Neural progenitor cell (in vitro differentiated cells): ENCODE measurements at places on chromosomes 5 and 9. TPM values are rescaled to one million over a fixed set of nuclear protein-coding genes. Genes with fewer than 3 reads are reported as not detected.

CKMT2 gene
- total RNA-seq: not detected in 2 replicates

RNF208 gene
- total RNA-seq: 0.77 and 0.84 TPM in 2 replicates

SPINK7 gene
- total RNA-seq: not detected in 2 replicates

DNA sequence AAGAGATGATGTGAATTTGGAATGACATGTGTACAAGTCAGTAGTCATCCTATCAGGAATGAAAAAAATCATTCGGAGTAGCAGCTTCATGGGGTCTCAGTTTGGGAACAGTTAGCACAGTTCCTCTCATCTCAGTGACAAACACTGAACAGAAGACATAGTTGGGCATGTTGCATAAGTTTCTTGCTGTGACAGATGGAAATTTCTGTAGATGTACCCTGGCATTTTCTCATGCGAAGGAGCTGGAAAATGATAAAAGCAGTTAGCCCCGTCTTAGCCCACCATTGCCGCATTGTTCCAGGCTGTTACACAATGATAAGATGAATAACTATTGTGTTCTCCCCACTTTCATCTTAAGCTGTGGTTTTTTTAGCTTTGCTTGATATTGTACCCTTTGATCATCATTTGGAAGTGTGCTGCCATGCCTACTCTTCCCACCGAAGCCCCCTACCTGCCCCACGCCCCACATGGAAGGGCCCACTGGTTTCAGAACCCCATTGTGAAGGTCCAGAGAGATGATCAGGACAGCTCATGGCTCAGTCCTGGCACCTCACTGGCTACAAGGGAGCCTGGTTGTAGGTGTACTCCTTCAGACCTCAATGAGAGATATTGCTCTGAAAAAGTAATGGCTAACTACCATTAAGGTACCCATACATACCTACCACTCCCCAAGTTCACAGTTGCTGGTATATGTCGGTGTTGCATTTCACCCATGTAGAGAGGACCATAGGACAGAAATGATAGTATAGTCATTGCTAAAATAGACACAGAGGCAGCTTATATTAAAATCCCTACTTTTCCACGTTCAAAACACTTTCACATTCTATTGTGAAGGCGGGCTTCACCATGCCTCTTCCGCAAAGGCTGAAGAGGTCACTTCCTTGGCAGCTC, 38.8 kb downstream of the SFXN1 start:
- no peak for DNase-seq

DNA sequence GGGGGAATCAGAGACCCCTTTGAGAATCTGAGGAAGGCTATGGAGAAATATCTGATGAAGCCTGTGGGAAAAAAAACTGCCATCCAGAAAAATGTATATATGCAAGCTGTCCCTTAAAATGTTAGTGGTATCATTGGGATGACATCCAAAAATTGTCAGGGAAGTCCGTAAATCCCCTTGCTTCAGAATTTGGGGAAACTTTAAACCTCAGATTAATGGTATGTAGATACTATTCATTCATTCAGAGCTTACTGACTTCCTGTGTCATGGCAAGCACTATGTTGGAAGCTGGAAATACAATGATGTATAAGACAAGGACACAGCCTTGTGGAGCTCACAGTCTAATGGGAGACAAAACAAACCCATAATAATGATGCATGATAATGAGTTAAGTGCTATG, 10.9 kb upstream of the MOB3B start:
- DNase-seq: no peak

- no peak for DNase-seq
Measured at GRCh38 chr9:27344776-27345175, 47.8 kb upstream of the EQTN start.

DNA sequence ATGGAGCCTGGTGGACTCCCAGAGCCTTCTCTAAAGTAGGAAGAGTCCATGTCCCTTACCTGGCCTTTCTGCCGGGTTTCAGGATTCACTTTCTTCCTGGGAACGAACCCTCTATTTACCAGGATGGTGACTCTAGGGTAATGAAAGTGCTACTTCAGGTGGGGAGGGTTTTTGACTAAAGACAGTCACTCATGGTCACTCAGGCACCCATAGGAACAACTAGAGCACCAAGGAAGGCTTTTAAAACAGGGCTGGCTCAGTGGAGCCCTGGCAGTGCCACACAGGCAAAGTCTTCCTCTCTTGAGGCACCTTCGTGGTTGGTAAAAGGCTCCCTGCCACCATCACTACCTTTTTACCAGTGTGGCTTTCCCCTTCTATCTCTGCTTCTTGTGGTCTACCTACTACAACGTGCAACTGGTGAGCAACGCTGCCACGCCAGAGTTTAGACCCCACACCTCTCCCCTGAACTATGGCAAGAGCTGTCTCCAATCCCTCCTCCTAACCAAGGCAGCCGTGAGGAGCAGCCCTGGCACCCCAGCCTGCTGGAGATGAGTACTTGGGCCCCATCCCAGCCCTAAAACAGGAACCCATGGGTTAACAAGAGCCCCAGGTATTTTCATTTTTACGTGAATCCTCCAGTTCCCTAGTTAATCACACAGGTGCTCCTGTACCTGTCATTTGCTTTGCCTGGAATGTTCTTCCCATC, 3.5 kb downstream of the SURF1 start:
- DNase-seq: no peak

DNA sequence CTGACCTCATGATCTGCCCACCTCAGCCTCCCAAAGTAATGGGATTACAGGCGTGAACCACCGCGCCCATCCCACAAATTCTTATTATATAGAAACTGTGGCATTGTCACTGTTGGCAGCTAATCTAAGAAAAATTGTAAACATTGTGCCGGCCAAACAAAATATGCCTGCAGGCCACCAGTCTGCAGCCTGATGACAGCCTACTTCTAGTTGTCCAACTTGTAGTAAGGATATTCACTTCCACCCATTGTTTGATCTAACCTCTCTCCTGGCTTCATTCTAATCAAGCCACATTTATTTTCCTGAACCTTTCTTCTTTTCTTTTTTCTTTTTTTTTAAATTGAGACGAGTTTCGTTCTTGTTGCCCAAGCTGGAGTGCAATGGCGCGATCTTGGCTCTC, 13.7 kb upstream of the TMED9 start:
- DNase-seq: no peak

- no peak for DNase-seq
Measured at GRCh38 chr5:72453246-72453775, 53.9 kb downstream of the ZNF366 start.

DNA sequence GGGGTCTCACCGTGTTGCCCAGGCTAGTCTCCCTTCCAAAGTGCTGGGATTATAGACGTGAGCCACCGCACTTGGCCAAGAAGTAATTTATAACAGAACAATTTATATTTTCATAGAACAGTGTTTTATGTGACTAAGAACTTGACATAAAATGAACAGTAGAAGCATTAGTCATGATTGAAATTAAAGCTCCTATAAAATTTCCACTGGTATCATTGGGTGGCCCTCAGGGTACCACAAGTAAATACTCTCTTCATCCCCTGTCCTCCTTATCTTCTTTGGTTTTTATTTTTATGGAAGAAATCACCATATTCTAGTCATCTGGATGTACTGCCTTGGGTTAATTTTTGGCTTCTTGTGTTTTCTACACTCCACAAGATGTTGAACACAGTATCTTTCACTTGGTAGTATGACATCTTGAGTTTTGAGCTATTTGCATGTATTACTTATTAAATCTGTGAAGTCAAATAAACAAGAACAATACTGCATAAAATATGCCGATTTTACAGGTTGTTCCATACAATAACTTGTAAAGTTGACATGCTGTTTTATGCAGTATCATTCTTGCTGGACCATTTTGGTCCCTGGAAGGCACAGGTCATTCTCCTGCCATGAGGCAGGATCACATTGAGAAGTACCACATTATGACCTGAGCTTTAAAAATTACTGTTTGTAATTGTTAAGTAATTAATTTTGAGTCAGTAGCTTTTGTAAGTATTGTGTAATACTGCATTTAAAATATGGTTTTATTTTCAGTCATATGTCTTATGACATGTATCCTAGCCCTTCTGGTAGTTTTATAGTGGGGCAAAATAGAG, 24.4 kb downstream of the LMNB1 start:
- no peak for DNase-seq

DNA sequence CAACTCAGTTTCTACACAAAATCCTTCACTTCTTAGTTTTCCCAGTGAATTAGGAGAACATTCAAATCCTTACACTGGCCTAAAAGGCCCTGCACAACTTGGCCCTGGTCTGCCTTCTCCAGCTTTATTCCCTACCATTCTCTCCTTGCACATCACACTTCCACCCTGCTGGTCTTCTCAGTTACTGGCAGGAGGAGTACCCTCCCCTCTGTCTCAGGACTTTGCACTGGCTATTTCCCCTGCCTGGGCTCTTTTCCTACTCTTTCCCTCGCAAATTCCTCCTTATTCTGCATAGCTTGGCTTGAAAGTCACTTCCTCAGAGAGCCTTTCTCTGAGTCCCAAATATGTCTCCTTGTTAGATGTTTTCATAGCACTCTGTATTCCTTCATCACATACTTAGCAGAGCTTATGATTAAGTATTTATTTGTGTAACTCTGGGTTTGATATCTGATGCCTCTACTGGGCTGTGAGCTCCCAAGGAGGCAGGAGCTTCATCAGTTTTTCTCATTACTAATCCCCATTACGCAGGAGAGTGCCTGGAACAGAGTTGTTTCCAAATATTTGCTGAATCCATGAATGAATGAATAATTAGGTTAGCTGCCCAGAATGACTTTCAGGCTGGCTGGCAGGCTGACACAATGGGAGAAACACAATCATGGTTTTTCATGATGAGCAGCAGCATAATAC, 159.8 kb upstream of the KLF9 start:
- peak; percentile 33 for DNase-seq

DNA sequence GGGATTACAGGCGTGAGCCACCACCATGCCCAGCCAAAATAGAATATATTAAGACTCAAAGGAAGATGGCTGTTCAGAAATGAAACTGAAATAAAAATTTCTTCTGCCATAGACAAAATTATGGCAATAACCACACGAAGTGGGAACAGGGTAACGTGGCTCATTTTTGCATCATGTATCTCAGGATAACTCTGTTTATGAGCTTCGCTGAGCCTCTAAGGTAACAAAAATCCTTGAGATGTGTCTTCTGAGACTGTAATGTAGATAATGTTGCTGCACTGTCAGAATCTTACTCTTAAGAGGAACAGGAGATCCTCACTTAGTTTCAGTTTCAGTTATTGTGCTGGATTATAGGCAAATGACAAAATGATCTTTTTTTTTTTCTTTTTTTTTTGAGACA, 153.8 kb downstream of the GOLPH3 start:
- DNase-seq: no peak

- no peak for DNase-seq
Measured at GRCh38 chr9:112198646-112199045, 23.5 kb upstream of the SUSD1 start.

- peak; percentile 74 for DNase-seq
Measured at GRCh38 chr5:79774171-79774854, 84.7 kb downstream of the CMYA5 start.

DNA sequence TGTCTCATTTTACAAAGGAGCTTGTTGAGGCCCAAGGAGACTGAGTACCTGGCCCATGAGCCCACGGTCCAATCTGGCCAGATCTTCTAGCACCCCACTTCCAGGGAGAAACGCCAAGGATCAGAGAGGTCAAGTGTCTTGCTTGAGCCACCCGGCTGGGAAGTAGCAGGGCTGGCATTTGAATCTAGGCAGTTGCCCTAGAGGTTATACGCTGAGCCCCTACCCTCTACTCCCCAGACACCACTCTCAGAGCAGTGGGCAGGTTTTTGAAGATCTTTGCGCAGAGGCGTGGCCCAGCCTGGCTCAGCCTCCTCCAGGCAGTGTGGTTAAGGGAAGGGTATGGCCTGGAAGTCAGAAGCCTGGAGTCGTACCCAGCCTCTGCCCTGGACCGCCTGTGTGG, 5.8 kb upstream of the NUP214 start:
- DNase-seq: no peak

GRCh38 chr5:148730270-148730669, 75.9 kb upstream of the HTR4 start:
- no peak for DNase-seq

DNA sequence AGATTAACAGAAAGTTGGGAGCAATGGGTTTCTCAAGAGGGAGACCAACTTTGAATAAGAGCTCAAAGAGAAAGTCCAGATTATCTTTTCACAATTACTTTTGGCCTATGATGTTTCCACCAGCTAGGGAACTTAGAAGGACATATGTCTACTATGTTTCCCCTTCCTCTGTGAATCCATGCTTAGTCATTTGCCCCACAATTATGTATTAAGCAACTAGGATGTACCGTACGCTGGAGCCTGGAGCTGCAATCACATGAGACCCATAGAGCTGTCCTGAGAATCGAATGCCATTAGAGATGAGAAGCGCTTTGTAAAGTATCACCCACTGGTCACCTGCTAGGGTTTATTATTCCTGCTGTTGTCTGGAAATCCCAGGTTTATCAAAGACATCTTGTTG, 78.8 kb downstream of the PDE6A start:
- no peak for DNase-seq

DNA sequence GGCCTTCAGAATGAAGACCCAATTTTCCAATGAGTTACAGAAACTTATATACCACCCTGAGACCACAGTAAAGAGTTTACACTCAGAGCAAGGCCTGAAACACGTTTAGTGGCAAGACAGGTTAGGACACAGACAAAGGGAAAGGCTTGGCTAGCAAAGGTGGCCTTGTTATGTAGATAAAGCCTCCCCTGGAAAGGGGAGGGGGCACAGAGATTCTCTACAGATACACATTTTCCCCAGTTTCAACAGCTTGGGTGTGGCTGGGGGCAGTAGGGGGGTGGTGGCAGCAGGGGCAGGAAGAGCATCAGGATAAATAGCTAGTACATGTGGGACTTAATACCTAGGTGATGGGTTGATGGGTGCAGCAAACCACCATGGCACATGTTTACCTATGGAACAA, 51.9 kb upstream of the PPP1R2B start:
- DNase-seq: no peak

DNA sequence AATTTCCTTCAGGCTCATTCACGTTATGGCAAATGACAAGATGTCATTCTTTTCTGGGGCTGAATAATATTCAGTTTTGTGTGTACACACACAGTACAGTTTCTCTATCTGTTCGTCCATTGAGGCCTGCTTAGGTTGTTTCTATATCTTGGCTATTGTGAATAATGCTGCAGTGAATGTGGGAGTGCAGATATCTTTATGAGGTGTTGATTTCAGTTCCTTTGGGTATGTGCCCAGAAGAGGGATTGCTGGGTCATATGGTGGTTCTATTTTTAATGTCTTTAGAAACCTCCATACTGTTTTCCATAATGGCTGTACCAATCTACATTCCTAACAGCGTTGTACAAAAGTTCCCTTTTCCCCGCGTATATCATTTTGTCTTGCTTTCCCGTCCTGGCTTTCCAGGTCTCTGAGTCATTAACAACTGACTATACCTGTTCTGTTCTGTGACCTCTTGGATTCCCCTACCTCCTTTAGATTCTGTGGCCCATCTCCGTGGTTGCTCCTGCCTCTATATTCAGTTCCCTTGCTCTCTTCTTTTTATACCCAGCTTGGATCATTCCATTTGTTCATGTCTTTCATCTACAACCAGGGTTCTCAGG, 6.8 kb downstream of the SNX30 start:
- no peak for DNase-seq

GRCh38 chr5:151157426-151158286, at the start of gene ANXA6:
Gene ANXA6 (minus strand): TSS chr5:151157779. CDS start chr5:151147901, 9,878 bp downstream.
- peak; percentile 93 for DNase-seq

GRCh38 chr9:14218253-14218652, 95.7 kb downstream of the NFIB start:
- DNase-seq: no peak
